A549 treated with RU486 at 1 μM for 4 hours (cell line): ENCODE measurements at places on chromosomes 6 and 20. TPM values are rescaled to one million over a fixed set of nuclear protein-coding genes. Genes with fewer than 3 reads are reported as not detected.

The PBOV1 gene
- total RNA-seq = not detected in 5 replicates

The ELOVL4 gene
- total RNA-seq = 1.2 to 1.9 TPM (median 1.6 TPM) in 5 replicates

The KIAA0408 gene
- 5.3 to 8.3 TPM (median 5.9 TPM) in 5 replicates for total RNA-seq

The SPATA2 gene
- total RNA-seq = 6.8 to 9.1 TPM (median 8.4 TPM) in 5 replicates

The LY6G5B gene
- 3.7 to 6.0 TPM (median 4.3 TPM) in 5 replicates for total RNA-seq

The DEK gene
- total RNA-seq = 67.2 to 116 TPM (median 91.0 TPM) in 5 replicates

The TRIM38 gene
- total RNA-seq = 1.8 to 2.1 TPM (median 1.9 TPM) in 5 replicates

The KCNK17 gene
- not detected in 5 replicates for total RNA-seq
